ENCODE measurements at places on chromosomes 13 and 19.
A peak's percentile ranks its signal among the peaks of the same experiment; 100 is the strongest.

DNA sequence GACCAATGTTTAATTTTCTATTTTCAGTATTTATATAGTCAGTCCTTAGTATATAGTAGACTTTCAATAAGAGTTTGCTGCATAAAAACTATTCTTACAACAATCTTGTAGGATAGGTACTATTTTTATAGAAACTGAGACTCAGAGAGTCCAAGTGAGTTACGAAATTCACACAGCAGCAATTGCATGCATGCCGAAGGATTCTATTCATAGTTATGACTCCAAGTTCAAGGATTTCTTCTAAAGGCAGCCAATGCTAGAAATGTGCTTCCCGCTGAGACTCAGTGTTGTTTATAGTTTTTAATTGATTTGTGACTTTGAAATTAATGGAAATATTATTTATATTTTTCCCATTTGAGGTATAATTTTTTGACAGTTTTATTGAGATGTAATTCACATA is 62.7 kb upstream of the CSNK1A1L start:
- no peak for DNase-seq

- DNase-seq: no peak
Measured at GRCh38 chr13:47277774-47278173, 380.9 kb upstream of the HTR2A start.

- DNase-seq: no peak
Measured at GRCh38 chr19:39995794-39996193, 1.1 kb upstream of the ZNF546 start.

GRCh38 chr13:33640832-33641231 is 177.1 kb upstream of the RFC3 start:
- DNase-seq: no peak

GRCh38 chr13:32960626-32961025 is 55.6 kb upstream of the KL start:
- DNase-seq: no peak

- DNase-seq: no peak
Measured at GRCh38 chr13:85314686-85315085, 484.5 kb downstream of the SLITRK6 start.

GRCh38 chr13:112725346-112726015 is 35.6 kb downstream of the ATP11A start:
- DNase-seq: peak; percentile 4

- DNase-seq: no peak
Measured at GRCh38 chr13:29476046-29476445, 119.4 kb downstream of the SLC7A1 start.

- DNase-seq: no peak
Measured at GRCh38 chr13:42487221-42487620, 86.7 kb upstream of the TNFSF11 start.

- DNase-seq: no peak
Measured at GRCh38 chr19:7385062-7385461, 36.3 kb downstream of the ARHGEF18 start.

DNA sequence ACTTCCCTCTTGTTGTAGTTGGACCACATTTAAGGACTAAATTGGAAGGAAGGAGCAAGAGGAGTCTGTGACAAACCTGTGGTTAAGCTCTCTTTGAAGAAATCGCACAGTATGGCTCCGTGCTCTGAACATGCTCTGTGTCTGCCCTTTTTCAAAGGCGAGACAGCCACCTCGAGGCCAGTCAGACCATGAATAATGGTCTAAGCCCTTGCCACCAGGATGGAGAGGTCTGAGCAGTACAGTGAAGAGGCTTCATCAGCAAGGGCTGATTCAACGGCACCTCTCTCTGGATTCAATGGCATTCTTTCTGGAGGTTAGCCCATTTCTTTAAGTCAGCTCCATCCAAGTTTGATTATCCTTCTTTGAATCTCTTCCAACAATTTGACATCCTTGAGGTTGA is 30.9 kb downstream of the FAM216B start:
- DNase-seq: peak; percentile 17

DNA sequence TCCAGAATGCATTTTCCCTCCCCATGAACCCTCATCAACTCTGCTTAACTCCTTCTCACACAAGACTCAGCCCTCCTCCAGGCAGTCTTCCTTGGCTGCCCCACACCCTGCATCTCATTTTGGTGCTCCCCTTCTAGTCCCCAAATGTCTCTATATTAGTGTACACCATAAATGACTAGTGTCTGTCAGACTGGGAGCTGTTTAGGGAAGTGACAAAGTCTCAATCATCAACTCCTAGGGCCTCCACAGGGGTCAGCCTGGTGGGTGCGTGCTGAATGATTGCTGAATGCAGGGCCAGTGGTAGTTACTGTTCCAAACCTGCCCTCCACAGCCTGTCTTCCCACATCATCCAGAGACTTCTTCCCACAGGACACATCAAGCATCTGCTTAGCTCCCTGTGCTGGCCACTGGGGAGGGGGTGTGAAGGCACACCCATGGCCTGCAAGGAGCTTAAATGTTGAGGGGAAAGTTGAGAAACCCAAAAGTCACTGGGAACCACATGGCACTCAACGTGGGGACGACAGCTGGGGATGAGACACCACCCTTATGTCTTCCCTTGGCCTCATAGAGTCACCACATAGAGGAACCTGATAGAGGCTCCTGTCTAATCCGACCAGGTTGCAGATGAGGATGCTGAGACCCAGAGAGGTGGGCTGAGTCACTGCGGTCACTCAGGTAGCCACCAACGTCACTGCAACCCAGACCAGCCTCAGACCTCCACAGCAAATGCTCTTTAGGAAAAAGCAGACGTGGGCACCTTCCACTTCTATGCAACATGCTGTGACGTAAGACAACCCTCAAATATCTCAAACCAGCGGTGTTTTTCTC is 79.3 kb upstream of the TM9SF2 start:
- DNase-seq: no peak

DNA sequence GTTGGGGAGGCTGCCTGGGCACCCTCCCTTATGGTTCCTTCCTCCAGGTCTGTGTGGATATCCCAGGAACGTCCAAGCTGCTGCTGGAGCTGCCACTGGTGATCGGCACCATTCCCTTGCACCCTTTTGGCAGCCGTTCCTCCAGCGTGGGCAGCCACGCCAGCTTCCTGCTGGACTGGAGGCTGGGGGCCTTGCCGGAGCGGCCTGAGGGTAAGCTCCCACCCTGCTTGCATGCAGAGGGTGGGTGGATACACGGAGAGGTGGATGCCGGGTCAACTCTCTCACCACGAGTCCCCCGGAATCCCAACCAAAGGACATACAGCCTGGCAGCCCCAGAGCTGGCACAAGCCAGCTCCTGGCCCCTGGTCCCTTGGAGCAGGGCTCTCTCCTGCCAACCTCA is 2.2 kb downstream of the ARRDC2 start:
- DNase-seq: no peak

DNA sequence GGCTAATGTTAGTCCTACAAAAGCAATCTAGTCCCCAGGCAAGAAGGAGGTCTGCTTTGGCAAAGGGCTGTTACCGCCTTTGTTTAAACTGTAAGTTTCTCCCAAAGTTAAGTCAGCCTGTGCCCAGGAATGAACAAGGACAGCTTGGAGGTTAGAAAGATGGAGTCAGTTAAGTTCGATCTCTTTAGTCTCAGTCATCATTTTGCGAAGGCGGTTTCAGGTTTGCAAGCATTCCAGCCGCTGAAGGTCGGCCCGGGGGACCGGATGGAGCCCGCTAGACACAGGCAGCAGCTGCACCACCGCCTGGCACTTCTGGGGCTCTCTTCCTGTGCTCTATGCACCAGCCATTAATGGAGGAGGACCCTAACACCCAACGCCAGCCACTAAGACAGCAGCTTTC is 91.3 kb downstream of the STK24 start:
- no peak for DNase-seq

DNA sequence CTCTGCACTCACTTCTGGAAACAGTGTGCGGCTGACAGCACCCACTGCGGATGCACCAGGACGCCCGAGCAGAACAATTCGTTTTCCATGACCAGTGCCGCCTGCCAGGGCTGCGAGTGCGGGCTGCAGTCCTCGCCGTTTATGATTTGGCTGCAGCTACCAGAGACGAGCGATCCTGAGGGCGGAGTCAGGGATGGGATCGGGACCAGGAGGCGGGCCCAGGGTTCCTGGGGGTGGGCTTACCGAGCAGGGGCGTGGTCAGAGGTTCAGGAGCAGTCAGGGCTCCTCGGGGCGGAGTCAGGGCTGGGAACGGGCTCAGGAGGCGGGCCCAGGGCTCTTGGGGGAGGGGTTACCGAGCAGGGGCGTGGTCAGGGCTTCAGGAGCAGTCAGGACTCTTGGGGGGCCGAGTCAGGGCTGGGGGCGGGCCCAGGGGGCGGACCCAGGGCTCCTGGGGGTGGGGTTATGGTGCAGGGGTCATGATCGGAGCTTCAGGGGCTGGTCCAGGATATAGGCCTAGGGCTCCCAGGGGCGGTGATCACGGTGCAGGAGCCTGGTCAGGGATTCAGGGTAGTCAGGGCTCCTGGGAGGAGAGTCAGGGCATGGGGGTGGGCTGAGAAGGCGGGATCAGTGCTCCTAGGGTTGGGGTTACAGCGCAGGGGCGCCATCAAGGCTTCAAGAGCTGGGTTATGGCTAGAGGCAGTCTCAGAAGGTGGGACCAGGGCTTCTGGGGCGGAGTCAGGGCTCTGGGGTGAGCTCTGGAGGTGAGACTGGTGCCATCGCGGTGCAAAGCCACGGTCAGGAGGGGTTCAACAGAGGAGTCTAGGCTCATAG is 1.7 kb downstream of the KLK4 start:
- DNase-seq: peak; percentile 37

GRCh38 chr13:33871207-33872004 is 53.5 kb downstream of the RFC3 start:
- DNase-seq: no peak

GRCh38 chr19:31275068-31275334 is 74.2 kb downstream of the TSHZ3 start:
- DNase-seq: no peak

DNA sequence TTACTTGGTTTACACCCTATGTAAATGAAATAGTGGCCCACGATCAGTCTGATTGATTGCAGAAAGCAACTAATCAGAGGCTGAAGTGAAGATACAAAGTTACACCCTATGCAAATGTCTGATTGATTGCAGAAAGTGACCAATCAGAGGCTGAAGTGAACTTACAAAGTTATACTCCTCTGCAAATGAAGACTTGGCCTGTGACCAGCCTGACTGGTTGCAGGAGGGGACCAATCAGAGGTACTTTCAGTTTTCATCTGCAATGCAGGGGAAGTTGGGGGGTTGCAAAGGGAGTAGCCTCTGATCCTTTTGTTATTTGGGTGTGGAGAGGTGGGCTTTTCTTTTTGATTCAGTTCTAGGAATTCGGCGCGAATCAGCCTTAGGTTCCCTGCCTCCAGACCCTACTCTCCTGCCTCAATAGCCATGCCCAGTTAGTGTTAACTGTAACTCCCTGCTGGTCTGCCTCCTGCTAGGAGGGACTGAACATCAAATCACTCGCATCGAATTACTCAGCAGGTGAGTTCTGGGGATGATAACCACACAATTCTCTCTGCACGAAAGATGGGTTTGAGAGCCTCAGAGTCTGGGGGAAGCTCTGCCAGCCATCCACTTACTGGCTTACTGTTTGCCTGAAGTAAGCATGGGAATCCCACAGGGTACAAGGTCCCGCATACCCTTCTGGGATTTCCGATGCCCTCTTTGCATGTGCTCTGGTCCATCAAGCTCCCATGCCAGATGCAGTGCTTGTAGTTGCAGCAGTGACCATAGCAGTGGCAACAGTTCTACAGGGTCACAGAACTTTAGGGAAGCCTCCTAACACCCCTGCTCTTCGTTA is 7.5 kb downstream of the ARL11 start:
- DNase-seq: peak; percentile 30

GRCh38 chr13:26019251-26019650 is 32.6 kb downstream of the SHISA2 start:
- no peak for DNase-seq

- no peak for DNase-seq
Measured at GRCh38 chr13:51221674-51222036, 543 bp upstream of the FAM124A start.

Data from activated CD4-positive, alpha-beta T cell treated with anti-CD3 and anti-CD28 coated beads, Interleukin-2, amount 50 U/mL, for 16 hours (primary cell).